ENCODE measurements at places on chromosomes 7 and 10.

DNA sequence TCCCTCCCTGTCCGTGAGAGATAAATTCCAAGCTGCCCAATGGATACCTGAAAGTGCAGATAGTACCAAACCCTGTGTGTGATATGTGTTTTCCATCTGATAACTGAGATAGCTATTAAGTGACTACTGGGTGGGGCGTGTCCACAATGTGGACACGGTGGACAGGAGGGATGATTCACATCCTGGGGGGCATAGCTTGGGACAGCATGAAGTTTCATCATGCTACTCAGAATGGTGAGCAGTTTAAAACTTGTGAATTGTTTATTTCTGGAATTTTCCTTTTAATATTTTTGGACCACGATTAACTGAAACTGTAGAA is 158.6 kb downstream of the CREB5 start:
- no peak for DNase-seq

GRCh38 chr10:119413093-119413453 is 129.4 kb downstream of the RGS10 start:
- no peak for DNase-seq

DNA sequence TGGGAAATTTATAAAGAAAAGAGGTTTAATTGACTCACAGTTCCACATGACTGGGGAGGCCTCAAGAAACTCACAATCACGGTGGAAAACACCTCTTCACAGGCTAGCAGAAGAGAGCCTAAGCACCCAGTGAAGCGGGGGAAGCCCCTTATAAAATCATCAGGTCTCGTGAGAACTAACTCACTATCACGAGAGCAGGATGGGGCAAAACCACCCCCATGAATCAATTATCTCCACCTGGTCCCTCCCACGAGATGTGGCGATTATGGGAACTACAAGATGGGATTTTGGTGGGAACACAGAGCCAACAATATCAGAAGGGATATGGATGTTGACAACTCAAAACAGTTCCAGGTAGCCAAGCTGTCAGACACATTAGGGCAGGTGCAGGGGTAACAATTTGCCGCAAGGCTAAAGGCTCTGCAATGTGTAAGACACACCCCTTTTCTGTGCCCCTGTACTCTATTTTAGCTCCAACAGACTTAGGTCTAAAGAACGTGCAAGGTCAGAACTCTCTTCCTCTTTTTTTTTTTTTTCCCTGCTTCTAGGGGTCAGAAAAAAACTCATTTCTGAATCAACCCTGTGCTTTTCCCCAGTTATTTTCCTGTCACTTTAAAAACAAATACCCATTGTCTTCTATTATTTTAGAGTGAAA is 30.7 kb upstream of the RBM20 start:
- DNase-seq: no peak

DNA sequence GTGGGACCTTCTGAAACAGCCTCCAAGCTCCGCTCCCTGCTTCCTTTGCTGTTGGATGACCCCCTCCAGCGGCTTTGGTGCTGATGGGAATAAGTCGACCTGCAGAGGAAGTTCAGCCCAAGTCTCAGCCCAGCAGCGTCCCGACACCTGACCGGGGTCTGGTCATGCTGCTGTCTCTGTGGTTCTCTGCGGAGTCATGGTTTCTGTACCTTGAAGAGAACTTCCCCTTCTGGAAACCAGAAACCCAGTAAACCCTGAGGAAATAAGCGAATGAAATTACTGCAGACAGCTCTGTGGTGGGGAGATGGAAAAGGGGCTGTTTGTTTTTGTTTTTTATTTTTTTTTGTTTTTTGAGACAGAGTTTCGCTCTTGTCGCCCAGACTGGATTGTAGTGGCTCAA is 18.3 kb upstream of the ZNF12 start:
- no peak for DNase-seq

DNA sequence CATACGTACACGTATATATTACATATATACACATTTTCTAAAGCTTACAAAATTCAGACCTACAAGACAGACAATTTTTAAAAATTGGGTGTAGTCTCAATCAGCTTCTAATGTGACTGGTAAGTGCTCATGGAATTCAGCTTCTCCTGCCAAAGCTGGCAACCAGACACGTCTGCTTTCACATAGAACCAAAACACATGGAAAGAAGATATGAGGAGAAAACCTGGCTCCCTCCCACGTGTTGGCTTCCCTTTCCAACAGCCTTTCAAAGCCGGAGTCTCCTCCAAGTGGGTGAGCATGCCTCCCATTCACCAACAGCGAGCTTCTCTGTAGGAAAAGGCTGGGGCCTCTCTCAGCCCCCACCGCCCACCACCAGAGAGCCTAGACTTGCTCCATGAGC is 33.4 kb downstream of the CDCA7L start:
- DNase-seq: no peak

- no peak for DNase-seq
These were observed 271.0 kb upstream of the LRRTM3 start for GRCh38 chr10:66654861-66655260.

DNA sequence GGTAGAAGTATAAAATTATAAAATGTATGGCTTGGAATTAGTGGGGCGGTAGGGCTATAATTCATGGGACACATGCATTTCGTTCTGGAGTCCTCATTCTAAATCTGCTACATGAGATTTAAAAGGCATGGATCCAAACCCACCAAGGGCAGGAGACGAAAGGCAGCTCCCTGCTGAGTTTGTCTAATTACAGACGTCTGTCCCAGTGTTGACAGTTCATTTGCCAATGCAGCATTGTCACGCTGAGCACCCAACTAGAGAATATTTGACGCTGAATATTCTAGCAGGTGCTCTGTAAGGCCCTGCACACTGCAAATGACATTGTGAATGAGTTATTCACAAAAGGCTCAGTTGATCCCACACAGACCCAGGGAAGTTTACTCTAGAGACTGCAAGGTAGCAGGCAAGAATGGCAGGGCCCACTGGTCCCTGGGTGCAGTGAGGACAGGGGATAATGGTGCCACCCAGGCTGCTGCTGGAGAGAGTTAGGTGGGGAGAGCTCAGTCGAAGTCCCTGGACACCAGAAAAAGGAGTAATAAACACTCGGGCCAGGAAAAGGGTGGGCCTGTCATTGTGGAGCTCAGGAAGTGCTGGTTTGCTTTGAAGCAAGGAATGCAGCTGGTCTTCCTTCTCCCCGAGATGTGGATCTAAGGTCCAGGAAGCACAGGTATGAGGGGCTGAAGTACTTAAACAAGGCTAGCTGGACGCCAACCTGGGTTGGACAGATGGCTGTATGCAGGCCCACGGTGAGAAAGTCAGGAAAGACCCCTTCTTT is 75.0 kb upstream of the JCAD start:
- no peak for DNase-seq

- peak; percentile 98 for DNase-seq
These were observed 6.9 kb upstream of the CYP2E1 start for GRCh38 chr10:133520193-133520738.

- no peak for DNase-seq
These were observed 378.4 kb downstream of the KIF20B start for GRCh38 chr10:90079819-90080218.

GRCh38 chr10:54139819-54140428 is 661.1 kb downstream of the PCDH15 start:
- DNase-seq: no peak

All from Caco-2 (cell line).